ENCODE measurements at places on chromosomes 2 and 18.

DNA sequence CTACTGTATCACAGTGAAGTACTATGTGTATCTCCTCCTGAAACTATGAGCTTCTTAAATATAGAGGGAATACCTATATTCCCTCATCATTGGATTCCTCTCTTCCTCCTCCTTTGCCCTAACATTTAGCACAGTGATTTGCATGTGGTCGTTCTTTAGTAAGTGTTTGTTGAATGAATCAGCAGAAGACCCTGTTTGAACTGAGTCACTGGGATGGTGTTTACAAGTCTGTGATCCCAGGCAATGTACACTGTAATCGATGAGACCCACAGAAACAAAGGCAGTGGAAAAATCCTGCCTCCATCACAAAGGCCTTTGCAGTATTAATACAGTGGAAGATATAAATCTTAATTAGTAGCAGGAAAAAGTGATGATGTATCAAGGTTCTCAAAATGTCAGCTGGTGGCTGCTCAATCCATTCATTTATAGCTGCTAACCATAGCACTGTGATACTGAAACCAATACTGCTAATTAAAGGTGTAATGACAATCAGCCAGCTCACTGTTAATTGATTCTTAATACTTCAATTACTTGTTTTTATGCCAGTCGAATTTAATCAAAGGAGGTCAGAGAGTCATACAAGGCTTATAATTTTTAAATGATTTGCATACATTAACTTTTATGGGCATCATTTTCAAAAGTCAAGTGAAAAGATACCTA is 20.8 kb upstream of the MYO3B start:
- DNase-seq, result no peak

DNA sequence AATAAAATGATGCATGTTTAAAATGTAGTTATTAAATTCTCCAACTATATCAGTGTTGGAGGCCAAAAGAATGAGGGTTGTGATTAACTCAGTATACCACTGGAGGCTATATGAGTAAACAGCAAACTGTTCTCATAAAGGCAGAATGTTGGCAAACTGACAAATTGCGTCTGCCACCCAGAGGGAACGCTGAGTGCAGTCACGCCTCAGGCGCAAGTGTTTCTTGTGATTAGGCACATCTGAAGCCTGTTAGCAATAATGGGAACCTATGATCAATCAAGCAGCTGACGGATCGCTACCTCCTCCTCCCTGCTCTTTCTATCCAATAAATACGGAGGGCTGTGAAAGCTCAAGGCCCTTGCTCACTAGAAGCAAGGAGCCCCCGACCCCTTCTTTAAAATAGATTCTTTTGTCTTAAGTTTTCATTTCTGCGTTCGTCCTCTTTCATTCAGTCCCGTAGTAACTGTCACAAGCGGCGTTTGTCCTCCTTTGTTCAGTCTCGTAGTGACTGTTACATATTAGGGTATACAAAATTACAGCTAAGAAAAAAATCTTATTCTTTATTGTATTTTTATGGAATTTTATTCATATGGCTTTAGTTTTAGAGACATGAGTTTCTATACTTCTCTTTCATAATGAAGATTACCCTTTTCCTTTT is 16.3 kb upstream of the RMND5A start:
- no peak for DNase-seq

DNA sequence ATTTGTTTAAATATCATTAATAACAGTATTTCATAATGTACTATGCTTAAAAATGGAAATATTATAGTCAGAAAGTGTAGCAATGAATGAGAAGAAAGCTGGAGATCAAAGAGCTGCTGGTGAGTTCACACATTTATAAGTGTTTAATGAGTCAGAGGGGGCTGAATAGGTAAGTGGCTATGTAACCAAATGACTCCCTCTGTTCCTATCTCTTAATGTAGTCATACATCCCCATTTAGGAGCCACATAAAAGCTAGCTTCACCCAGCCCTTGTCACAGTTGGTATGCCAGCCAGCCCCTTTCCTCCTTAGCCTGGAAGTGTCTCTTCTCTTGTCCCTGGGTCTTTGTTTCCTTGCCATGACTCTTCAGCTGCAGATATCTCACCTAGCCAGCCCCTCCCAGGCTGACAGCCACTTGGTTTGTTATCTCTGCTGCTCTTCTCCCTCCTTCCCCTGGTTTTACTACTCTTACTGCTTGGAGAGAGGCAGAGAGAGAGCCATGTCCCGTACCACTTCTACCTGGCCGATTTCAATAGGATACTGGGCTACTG is 438.6 kb upstream of the HNMT start:
- no peak for DNase-seq

DNA sequence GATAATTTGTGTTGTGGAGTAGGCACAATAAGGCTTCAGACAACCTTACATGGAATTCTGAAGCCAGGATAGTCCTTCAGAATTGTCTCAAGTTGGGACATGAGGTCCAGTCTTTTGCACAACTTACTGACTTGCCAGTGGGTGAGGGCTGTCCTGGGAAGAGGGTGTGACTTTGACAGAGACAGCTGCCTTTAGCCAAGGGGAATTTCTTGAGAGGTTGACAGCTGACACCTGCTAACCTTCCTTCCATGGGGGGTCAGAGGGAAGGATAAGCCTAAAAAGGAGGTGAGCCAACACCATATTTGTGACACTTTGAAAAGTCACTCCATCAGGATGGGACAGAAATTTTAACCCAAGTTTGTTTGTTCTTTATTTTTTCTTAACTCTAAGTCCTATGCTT is 907.8 kb upstream of the CRIM1 start:
- no peak for DNase-seq

GRCh38 chr2:211359347-211359746 is 802.9 kb downstream of the CPS1 start:
- DNase-seq, result no peak

- no peak for DNase-seq
These were observed 83.2 kb downstream of the CTIF start for GRCh38 chr18:48621815-48622555.

All from activated naive CD4-positive, alpha-beta T cell (primary cell).